Cardiac septum (tissue), 1 donor: ENCODE measurements at places on chromosomes 3 and 15.
A peak's percentile ranks its signal among the peaks of the same experiment; 100 is the strongest.

DNA sequence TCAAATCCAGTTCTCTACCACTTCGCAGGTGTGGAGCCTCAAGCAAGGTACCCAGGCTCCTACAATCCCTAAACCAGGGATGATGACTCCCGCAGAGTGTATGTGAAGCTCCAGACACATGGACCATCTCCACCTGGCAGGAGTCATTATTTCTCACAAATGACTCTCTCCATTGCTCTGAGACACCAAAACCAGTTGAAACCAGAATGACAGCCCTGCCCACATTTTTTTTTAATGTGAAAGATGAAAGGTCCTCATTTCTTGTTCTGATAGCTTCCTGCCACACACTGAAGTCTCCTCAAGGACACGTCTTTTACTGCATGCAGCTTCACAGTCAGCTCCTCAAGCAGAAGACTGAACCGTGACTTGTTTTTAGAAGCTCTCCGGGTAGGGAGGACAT, 61.4 kb upstream of the ZBTB38 start:
- no peak for DNase-seq

DNA sequence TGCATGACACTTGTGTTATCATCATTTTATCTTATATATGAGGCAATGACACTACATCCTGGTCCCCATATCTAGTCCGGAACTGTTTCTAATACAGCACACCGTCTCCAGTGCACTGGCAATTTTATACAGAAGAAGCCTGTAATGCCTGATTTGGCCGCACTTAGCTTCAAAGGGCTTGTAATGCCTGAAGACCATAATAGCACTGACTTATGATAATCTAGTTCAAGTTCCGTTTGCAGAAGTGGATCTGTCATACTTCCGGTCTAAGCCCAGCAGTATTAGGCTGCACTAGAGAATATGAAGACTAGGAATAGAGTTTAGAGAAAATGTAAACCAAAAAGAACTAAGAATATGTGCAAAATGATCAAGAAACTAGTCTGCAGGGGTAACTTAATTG, 1.3 kb downstream of the BNIP2 start:
- DNase-seq: no peak

- no peak for DNase-seq
Measured at GRCh38 chr3:179921500-179921899, 115.2 kb downstream of the PEX5L start.

- DNase-seq: no peak
Measured at GRCh38 chr3:3586336-3586735, 212.9 kb upstream of the LRRN1 start.

DNA sequence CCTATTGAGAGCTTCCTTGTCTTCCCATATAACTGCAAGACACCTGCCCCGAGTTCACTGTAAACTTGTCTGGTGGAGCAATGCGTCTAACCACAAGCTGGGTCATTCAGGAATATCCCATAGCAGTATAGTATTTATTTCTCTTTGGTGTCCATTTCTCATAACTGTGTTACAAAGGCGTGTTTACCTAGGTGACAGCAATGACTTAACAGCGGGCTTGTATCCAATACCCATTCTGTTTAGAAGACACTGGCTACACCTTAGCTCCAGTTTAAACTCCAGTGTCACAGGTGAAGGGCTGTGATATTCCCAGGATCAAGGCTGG, 24.3 kb downstream of the ATP10A start:
- DNase-seq: no peak

DNA sequence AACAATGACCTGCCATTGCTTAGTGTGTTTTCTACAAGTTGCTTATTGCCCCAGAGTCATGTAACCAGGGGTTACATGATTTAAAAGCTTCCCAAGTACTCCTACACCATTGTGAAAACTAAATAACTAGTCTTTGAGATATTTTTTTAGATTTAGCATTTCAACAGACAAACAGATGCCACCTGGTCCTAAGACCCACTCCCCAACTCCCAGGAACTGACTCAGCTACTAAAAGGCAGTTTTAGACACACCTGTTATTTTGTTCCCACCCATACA, 28.1 kb upstream of the KBTBD12 start:
- no peak for DNase-seq

- DNase-seq: peak; percentile 70
Measured at GRCh38 chr3:127788451-127788909, 33.8 kb downstream of the MGLL start.

- DNase-seq: no peak
Measured at GRCh38 chr15:34994925-34995324, 6.8 kb upstream of the ZNF770 start.

DNA sequence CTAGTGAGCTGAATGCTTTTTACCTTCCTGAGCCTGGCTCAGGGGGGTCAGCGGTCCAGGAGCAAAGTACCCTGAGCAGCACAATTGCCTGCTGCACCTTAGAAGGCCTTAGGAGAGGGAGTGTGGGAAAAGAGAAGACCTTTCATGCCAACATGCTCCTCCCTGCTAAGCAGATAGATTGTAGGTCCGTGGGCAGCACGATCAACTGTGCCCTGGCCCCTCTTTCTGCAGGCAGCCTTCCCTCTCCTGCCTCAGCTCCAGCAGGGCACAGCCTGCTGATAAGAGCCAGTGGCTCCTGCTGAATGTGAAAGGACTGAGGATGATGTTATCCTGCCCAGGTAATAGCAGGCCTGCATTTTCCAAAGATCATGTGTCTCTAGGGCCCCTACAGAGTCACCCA, 4.1 kb downstream of the CORO2B start:
- no peak for DNase-seq

DNA sequence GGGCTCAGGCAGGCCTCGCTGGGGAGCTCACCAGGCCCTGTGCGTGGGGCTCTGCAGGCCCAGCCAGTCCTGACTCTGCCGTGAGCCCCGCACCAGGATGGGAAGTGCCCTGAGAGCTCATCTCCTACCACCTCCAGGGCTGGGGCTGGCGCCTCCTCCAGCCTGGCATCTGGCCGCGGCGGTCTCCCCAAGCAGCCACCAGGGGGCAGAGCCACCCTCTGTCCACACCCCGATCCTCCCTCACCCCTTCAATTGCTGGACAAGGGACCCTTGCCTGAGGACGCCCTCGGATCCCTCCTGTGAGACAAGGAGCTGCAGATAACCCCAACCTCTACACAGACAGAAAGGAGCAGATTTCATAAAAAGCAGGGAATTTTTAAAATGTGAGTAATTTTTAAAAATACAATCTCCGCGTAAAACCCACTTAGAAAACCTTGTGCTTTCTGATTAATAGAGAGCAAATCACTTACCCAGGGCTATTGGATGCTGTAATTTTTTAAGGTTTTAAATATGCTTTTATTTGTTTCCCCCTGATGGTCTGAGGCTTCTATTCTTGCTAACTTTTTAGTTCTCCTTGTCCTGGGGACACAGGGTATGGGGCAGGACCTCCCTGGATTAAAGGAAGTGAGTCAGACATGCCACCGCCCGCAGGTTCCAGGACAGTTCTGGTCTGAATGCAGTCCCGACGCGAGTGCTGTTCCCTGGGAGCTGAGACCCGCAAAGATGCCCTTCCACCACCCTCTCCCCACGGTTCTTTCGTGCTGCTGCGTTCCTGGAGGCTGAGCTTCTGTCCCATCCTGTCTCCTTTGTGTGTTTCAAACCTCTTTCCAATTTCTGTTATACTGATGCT, 52.3 kb upstream of the CHRNA7 start:
- DNase-seq: no peak

GRCh38 chr3:188052169-188053035, 101.6 kb upstream of the LPP start:
- DNase-seq: peak; percentile 87

DNA sequence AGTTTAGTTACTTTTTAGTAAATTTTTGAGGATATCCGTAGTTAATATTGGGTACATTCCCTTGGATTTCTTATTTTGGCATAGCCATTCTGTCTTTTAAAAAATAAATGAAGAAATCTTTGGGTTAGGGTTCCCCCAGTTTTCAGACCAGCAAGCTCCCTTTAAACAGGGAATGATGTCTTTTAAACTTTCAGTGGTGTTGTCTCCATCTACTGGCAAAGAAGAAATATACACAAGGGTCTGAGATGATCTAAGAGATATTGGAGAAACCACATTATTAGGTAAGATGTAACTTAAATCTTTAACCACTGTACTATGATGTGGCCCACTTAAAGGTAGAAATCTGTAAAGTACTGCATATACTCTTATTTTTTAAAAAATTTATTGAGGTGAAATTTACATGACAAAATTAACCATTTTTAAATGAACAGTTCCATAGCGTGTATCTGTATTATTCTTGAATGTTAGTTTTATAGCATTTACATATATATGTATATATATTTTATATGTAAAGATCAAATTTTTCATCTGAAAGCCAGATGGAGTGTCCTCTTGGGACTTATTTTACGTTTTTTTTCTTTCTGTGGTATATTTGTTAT, 35.1 kb upstream of the EIF3J start:
- DNase-seq: no peak

DNA sequence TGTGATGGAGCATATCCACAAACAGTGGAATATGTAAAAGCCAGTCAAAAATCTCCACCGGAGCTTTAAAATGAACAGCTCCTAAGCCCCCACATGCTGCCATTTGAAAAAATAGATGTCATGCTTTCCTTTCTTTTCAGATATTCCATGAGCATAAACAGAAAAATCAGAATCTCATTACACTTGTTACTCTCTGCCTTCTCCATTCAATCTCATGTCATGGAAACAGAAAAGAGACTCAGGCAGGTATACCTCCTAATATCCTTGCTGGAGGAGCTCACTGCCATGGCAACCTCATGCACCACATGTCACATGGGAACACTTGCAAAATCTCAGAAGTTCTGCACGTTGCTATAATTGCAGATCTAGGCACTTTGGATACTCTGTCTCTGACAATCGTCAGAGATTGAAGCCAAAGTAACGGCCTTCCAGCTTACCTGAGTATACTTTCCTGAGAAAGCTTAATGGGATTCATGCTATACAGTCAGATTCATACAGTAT, 317.0 kb upstream of the ADAMTS9 start:
- DNase-seq: no peak

GRCh38 chr3:36484386-36484785, 104.1 kb downstream of the STAC start:
- no peak for DNase-seq

GRCh38 chr3:138593488-138594149, 441 bp downstream of the CEP70 start:
- DNase-seq: no peak

DNA sequence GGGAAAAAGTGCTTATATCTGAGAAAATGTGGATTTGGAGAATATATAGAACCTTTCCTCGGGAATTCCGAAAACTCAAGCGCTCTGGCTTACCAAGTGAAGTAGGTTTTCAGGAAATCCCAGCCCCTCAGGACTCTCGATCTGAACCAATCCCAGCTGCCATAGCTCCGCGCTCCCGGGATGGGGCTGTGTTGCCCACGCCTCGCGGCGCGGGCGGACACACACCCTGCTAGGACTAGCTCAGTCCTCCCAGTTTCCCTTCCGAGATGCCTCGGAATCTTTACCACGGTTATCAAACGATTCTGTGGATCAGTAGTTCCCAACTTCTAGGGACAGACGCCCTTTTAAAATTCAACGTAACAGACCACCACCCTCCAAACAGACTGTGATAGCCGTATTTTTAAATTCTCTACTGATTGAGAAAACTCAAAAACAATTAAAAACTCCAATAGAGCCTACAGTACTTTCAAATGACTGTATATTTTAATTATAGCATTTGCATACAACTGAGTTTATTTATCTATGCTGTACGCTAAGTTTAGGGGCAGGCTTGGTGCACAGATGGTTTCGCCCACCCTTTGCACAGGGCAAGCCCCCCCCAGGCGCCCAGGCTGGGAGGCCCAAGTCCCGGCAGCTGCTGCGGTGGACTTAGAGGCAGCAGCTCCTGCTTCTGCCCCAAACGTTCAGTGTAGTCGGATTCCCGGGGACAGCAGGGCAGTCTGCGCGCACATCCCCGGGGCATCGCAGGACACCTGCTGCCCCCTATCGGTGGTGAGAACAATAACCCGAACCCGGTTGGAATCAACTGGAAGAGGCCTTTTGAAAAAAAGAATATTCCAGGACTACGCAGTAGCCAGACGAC, 52.3 kb downstream of the CCDC54 start:
- peak; percentile 88 for DNase-seq

- DNase-seq: no peak
Measured at GRCh38 chr3:33980252-33980651, 181.8 kb downstream of the PDCD6IP start.

DNA sequence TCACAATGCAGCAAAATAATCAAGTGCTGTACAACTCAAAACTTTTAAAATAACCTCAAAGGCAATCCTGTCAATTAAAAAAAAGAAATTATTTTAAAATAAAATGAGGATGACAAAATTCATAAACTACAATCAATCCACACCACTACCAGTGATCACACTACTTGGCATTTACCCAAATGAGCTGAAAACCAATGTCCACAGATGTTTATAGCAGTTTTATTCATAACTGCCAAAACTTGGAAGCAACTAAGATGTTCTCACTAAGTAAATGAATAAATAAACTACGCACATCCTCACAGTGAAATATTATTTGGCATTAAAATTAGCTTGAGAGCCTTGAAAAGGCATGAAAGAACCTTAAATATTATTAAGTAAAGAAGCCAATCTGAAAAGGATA, 121.3 kb downstream of the STAG1 start:
- DNase-seq: no peak

- no peak for DNase-seq
Measured at GRCh38 chr3:15681668-15682067, 80.1 kb downstream of the BTD start.
